ENCODE measurements at places on chromosomes 3 and 15. TPM values are rescaled to one million over a fixed set of nuclear protein-coding genes. Genes with fewer than 3 reads are reported as not detected.

The AP3B2 gene
- 0.45 TPM for total RNA-seq

The CCNL1 gene
- 40.4 TPM for total RNA-seq

The OR5K2 gene
- not detected for total RNA-seq

The NGLY1 gene
- 19.6 TPM for total RNA-seq

The SIDT1 gene
- 0.58 TPM for total RNA-seq

The B3GNT5 gene
- total RNA-seq: 30.1 TPM

The HACL1 gene
- total RNA-seq: 23.7 TPM

The OSBPL10 gene
- total RNA-seq: 15.5 TPM

The FOXB1 gene
- not detected for total RNA-seq

The WDR76 gene
- total RNA-seq: 12.7 TPM

The ILDR1 gene
- total RNA-seq: not detected

The FBXO40 gene
- total RNA-seq: not detected

The GOLGA6D gene
- total RNA-seq: not detected

The COL7A1 gene
- total RNA-seq: 227 TPM

The CLSTN2 gene
- 0.02 TPM for total RNA-seq

The GLCE gene
- total RNA-seq: 20.0 TPM

The GOLGA8J gene
- not detected for total RNA-seq

The SCAPER gene
- 3.6 TPM for total RNA-seq

The UNC13C gene
- total RNA-seq: not detected

The P2RY12 gene
- total RNA-seq: not detected

The ENTPD3 gene
- not detected for total RNA-seq

The CFAP100 gene
- total RNA-seq: not detected

The GP9 gene
- not detected for total RNA-seq

The DISP2 gene
- 1.3 TPM for total RNA-seq

The LYZL4 gene
- not detected for total RNA-seq

The TNNC1 gene
- 0.87 TPM for total RNA-seq

The GAP43 gene
- not detected for total RNA-seq

The SUSD5 gene
- 2.3 TPM for total RNA-seq

The NBEAL2 gene
- 63.1 TPM for total RNA-seq

Measured in A549 treated with ZK216348 at 1 μM for 4 hours (cell line).